ENCODE measurements at places on chromosomes 7 and 10.

GRCh38 chr7:40041456-40041855 lies 91.4 kb downstream of the CDK13 start:
- DNase-seq, result no peak

- no peak for DNase-seq
Observed at GRCh38 chr10:48282829-48283228, 8.3 kb upstream of the FRMPD2 start.

DNA sequence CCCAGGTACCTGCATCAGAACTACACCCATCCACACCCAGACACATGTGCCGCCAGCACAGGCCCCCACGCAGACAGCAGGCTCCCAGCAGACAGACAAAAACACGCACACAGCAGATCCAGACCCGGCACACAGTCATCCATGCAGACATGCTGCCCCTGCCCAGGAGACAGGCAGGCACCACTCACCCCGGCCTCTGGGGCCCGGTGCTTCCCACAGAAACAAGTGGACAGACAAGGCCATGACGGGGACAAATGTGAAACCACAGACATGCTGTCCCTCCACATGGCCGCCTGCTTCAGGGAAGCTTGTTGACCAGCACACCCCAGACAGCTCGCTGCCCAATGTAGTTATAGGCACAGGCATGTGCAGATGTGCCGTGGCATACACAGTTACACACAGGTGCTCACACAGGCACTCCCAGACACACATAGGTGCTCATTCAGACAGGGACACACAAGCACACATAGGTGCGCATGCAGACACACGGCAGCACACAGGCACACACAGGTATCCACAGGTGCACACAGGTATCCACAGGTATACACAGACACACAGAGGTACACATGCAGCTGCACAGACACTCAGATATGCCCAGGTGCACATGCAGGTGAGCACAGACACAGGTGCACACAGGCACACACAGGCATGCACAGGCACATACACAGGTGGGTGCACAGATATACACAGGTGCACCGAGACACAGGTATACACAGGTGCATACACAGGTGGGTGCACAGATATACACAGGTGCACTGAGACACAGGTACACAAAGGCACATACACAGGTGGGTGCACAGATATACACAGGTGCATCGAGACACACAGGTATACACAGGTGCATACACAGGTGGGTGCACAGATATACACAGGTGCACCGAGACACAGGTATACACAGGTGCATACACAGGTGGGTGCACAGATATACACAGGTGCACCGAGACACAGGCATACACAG lies 10.5 kb upstream of the SCART1 start:
- no peak for DNase-seq

DNA sequence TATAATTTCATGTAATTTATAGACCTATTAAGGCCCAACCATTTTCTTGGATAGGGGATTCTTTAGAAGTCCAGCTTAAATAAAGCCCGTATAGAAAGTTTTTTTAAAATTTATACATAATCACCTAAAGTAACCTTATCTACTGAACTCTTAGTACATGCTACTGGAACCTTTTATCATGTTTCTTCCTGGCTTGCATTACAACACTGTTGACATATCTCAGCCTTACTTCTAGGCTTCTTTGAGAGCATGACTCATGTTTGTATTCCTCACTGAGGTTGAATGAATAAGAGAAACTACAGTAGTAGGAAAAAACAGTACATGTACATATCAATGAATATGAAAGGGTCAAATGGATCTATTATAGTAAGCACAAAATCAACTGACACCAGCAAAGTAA lies 8.2 kb upstream of the MAGI2 start:
- no peak for DNase-seq

DNA sequence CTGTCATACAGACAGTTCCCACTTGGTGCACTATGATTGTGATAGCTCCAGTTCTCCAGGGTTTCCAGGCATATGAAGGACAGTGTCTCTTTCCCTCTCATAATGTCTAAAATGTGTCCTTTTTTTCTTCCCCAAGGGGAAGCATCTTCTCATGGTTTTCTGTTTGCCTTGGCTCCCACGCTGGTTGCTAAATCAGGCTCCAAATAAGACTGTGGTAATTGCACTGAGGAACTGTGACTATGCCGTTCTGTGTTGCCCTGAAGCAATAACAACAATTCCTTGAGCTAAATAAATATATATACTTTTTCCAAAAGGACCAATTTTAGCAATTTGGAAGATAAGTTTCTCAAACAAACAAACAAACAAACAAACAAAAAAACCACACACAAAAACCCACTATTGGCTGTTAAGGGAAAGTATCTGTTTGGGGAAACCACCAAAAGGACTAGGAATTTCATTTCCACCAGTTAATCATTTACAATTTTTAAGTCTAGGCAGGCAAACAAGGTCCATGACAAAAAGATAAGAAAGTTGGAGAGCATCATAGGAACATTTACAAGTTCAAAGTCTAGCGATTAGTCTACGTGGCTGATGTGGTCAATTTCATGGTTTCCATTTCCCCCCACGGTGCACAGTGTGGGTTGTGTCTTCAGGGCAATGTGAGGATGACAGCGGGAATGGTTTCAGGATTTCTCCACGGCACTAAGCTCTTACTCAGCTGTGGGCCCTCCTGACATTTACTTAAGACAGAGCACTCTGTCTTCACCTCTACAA lies 62.4 kb downstream of the THNSL1 start:
- DNase-seq, result no peak

- no peak for DNase-seq
Observed at GRCh38 chr10:116803451-116804249, 45.6 kb upstream of the ENO4 start.

DNA sequence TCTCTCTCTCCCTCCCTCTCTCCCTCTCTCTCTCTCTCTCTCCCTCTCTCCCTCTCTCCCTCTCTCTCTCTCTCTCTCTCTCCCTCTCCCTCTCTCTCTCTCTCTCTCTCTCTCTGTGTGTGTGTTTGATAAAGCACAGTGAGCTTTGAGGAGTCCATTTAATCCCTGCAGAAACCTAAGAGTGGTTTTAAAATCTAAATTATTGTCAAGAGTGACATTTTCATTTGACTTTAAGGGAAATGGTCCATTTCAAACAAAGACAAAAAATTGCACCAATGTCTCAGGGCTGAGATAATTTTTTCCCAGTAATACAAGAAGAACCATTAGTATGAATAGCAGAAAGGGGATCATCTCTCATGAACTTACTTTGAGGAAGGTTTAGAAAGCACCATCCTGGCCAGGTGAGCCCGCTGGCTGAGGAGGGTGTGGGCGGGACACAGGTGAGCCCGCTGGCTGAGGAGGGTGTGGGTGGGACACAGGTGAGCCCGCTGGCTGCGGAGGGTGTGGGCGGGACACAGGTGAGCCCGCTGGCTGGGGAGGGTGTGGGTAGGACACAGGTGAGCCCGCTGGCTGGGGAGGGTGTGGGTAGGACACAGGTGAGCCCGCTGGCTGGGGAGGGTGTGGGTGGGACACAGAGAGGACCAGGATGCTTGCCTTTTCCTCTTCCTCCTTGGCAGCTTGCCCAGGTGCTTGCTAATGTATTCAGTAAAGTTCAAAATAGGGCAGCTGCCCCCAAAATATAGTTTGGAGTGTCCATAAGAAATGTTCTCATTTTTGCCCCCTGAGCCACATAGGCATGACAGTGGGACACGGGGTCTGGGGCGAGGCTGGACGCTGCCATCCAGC lies 125.0 kb downstream of the DNAJB6 start:
- no peak for DNase-seq

DNA sequence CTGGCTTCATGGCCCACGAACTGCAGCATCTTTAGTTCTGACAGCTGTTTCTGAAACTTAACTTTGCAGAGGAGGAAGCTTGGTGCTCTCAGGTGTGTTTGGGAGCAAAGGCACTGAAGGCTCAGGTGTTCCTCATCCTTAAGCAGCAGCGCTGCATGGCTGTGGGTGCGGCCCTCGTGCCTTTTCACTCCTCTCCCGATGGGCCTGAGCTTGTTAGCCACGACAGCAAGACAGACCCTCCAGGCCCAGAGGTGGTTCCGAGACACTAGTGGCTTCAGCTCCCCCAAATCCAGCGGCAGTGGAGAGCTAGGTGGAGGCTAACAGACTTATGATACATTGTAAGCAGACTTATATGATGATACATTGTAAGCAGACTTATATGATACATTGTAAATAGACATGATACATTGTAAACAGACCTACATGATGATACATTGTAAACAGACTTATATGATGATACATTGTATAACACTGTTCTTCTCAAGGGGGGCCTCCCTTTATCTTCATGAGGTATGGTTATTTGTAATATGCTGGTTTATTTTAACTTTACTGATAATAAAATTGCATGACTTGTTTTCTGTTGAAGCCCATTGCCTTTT lies 14.1 kb downstream of the PFKP start:
- no peak for DNase-seq

- DNase-seq, result no peak
Observed at GRCh38 chr10:47339759-47340607, 8.2 kb upstream of the RBP3 start.

DNA sequence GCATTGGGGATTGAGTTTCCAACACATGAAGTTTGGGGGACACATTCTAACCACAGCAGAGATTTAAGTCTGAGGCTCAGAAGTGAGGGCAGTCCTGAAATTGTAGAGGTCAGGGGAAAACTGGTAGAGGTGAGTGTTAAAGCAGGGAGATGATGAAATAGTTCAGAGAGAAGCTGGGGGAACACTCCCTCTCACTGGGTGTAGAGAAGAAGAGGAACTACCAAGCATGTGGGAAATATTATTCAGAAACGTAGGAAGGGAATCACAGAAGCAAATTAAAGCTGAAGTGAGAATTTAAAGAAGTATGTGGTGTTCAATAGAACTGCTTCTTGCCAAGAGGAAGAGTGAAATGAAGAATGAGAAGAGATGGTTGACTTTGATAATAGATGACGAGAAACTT lies 121.5 kb upstream of the FAM3C start:
- DNase-seq, result no peak

DNA sequence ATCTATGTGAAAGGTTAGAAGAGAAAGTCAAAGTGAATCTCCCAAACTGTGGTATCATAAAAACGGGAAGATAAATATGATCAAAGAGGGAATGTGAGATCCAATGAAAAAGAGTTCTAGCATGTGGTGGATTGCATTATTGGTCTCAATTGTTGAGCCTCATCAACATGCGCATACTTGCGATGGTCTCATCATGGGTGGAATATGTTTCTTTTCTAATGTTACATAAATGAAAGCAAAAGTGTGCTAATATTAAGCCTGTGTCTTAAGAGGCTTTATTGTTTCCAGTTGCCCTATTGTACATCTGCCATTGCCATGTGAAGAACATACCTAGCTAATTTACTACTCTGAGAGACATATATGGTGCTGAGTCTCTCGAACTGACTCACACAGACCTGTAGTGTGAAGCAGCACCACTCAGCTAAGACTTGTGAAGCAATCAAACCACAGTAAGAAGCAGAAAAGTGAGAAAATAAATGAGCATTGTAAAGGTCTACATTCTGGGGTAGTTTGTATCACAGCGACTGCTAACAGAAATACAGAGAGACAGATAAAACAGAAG lies 645.5 kb upstream of the PCDH15 start:
- DNase-seq, result no peak

DNA sequence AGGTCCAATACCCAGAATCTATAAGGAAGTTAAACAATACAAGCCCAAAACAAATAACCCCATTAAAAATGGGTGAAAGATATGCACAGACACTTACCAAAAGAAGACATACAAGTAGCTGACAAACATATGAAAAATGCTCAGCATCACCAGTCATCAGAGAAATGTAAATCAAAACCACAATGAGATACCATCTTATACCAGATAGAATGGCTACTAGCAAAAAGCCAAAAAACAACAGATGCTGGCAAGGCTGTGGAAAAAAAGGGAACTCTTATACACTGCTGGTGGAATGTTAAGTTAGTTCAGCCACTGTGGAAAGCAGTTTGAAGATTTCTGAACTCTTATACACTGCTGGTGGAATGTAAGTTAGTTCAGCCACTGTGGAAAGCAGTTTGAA lies 331.1 kb downstream of the KIF20B start:
- no peak for DNase-seq

DNA sequence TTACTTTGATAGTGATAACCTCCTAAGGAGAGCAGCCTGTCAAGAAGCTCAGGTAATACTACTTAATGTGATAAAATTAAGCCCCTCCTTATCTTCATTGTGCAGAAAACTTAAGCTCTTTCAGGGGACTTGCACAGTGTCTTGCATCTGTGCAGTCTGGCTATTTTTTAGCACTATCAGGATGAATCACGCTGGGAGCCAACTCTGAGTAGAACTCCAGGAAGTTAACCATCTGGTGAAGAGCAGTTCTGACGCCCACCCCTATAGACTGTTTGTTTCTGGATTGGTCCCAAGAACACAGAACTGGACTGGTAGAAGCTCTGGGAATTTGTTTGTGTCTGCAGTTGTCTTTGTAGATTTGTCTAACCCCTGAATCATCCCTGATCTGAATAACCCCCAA lies 41.9 kb downstream of the AGK start:
- DNase-seq, result no peak

DNA sequence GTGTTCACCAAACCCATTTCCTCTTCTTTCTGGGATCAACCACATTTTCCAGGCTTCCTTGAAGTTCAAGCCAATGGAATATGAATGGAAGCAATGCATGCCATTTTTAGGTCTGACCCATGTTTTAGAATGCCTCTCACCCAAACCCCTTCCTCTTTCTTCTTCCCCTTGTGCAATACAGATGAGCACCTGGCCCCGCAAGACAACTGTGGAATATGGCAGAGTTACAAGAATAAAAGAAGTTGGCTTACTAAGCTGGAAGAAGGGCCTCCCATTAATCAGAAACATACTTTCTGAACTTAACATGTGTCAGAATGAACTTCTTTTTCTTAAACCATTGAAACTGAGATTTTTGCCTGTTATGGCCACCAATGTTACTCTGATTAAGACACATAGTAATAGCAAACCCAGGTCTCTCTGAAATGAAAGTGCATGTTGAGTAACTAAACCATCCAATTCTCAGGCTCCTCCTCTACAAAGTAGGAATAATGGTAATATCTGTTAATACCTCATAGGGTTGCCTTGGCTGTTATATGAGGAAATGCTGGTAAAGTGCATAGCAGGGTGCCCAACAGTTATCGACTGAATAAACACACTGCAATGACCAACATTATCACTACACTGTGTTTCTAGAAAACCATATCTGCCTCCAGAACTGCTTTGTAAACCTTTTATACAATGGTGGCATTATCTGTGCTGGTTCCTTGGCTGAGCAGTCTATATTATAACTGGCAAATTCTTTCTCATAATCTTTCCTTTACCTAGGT lies 382.2 kb upstream of the NRP1 start:
- no peak for DNase-seq

DNA sequence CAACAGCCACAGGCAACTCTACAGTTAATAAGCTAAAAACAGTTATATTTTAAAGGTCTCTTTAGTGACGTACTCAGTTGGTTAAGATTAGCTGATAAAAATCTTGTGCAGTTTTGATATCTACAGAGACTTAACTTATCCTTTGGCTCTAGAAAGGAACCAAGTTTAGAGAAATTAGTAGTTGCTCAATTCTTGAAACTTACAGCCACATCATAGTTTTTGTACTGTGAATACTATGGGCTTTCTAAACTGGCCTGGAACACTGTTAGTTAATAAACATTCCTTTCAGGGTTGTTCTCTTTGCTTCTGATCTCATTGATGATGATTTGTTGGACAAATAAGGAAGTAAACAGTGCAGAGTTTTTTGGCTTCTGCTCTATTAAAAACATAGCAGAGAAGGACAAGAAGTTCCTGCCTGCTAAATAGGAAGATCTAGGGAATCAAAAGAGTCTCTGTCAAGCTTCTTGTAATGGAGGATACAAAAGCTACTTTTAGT lies 73.1 kb downstream of the MKLN1 start:
- no peak for DNase-seq
